Cerebellar nuclear complex (tissue), 1 donor: ENCODE measurements at places on chromosomes 11 and 22.

GRCh38 chr11:112715056-112715455 is 246.2 kb upstream of the NCAM1 start:
- no peak for DNase-seq

DNA sequence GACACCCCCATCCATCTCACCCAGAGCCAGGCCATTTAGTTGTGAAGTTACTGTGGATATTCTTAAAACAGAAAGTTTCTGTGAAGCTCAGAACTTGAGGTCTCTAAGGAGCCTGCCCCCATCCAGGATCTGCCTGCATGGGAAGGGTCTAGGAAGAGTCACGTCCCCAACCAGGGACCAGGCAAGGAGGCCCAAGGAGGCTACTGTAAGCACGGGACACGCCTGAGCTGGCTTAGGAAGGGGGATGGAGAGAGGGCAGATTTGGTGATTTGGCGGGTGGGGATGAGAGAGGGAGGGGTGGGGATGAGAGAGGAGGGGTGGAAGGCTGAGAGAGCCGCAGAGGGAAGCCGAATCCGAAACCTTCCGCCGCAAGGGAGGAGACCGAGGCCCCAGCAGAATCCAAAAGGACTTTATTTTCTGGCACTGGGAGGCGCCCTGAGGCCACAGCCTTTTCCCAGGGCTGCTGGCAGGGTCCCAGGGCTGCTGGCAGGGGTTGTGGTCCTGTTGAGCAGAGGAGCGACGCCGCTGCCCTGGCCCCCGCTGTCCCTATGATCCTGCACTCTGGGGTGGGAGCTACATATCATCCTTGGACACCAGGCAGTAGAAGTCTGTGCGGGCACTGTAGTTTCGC is 9.4 kb downstream of the SIGIRR start:
- no peak for DNase-seq

DNA sequence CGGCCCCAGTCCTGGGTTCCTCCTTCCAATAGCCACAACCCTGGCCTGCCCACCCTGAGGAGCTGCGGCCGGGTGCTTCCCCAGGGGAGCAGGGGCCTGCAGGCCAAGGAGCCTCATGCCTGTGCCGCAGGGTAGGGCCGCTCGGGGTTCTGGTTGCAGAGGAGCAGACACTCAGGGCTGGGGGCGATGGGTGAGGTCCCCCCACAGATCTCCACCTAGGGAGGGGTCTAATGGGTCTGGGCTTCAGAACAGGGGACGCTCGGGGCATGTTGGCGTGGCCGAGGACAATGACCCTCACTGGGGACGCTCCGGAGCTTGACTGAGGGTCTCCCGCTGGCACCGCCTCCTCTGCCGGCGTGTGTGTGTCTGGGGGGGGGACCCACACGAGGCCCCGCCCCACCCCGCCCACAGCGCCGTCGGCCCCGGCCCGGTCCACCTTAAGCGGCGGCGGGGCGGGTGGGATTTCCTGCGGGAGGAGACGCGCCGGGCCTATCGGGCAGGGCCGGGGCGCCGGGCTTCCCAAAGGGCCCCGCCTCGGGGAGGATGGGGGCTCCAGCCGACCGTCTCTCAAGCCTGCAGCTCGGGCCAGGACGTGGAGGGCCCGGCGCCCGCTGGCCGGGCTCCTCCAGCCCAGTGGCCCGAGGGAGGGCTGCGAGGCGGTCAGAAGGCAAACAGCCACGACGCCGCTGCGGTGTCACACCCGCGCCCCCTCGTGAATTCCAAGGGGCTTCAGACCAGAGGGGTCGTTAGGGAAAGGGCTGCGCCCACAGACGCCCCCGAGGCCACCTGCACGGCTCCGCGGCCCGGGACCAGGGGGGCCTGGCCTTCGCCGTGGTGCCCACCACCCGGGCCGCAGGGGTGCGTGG is 640 bp upstream of the ZDHHC8 start:
- no peak for DNase-seq

DNA sequence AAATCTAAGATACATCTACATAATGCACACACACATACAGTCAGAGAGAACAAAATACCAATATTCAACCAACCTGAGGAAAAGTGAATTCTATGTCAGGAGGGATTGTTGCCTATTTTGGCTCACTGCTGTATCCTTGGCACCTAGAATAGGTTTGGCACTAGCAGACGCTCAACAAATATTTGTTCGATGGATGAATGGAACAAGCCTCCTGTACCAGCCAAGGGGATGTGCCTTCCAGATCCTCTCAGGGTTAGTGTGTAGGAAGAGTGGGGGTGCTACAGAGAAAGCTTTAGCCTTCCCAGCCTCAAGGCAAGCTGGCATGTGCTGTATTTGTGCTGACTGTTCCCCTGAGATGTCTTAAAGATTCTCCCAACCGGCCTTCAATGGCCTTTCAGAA is 23.3 kb upstream of the POU2AF1 start:
- DNase-seq: no peak

DNA sequence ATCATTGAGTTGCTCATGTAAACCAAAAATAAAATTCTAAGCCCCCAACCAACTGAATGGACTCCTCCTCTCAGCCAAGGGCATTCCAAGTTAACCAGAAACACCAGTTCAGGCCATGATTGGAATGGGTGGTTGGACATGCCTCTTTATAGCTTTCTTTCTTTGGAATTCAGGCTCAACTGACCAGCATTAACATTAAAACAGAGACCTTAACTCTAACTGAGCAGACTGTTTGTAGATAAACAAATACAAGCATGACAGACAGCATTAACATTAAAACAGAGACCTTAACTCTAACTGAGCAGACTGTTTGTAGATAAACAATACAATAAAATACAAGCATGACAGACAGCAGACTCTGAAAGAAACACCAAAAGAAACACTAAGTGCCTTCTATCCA is 278.2 kb downstream of the DLG2 start:
- no peak for DNase-seq

DNA sequence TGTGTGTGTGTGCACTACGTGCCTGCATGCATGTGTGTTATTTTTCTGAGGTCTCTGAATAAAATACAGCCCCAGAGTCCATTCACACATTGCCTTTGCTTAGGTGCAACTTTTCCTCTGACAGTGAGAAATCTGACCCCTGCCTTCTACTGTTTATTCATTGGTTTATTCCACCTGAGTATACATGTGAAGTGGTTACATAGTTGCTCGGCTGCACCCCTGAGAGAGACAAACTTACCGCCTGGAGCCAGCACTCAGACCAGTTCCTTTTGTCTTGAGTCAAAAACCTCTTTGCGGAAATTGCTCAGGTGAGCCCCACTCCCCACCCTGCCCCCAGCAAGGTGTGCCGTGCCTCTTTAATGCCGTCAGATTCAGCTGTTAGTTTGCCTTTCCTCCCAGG is 363.6 kb downstream of the BRD1 start:
- no peak for DNase-seq

GRCh38 chr22:23267226-23268043 is 87.1 kb downstream of the BCR start:
- DNase-seq: no peak

- no peak for DNase-seq
Observed at GRCh38 chr11:16612566-16613261, 125.7 kb upstream of the C11orf58 start.

DNA sequence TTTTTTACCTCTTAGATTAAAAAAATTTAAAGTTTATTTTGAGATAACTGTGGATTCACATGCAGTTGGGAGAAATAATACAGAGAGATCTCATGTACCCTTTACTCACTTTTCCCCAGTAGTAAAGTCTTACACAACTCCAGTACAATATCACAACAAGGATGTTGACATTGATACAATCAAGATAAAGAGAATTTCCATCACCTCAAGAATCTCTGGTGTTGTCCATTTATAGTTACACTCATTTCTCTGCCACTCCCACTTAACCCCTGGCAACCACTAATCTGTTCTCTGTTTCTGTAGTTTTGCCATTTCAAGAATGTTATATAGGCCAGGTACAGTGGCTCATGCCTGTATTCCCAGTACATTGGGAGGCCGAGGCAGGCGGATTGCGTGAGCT is 10.5 kb upstream of the ZBED5 start:
- DNase-seq: no peak

- DNase-seq: no peak
Observed at GRCh38 chr11:8317159-8317558, 53.5 kb upstream of the LMO1 start.

GRCh38 chr11:796565-797295 is 1.4 kb downstream of the SLC25A22 start:
- DNase-seq: no peak

- no peak for DNase-seq
Observed at GRCh38 chr11:86743223-86744118, 56.9 kb upstream of the PRSS23 start.

GRCh38 chr11:119051440-119052162 is 5.4 kb downstream of the HYOU1 start:
- no peak for DNase-seq

- no peak for DNase-seq
Observed at GRCh38 chr11:75421902-75422247, 11.1 kb downstream of the KLHL35 start.

DNA sequence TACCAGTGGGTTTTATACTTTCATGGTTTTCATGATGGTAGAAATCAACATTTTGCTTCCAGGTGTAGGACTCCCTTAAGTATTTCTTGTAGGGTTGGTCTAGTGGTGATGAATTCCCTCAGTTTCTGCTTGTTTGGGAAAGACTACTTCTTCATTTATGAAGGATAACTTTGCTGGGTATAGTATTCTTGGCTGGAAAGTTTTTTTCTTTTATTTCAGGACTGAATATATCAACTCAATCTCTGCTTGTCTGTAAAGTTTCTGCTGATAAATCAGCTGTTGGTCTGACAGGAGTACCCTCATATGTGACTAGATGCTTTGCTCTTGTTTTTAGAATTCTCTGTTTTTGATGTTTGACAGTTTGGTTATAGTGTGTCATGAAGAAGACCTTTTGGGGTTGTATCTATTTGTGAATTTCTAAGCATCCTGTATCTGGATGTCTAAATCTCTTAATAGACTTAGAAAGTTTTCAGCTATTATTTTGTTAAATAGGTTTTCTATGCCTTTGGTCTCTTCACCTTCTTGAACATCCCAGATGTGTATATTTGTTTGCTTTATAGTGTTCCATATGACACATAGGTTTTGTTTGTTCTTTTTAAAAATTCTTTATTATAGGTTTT is 95.9 kb downstream of the ENTHD1 start:
- no peak for DNase-seq

- DNase-seq: no peak
Observed at GRCh38 chr11:130636722-130637464, 188.4 kb downstream of the ADAMTS15 start.

GRCh38 chr11:114384487-114384886 is 15.8 kb downstream of the C11orf71 start:
- no peak for DNase-seq

- DNase-seq: no peak
Observed at GRCh38 chr11:22567759-22568158, 57.9 kb downstream of the FANCF start.

DNA sequence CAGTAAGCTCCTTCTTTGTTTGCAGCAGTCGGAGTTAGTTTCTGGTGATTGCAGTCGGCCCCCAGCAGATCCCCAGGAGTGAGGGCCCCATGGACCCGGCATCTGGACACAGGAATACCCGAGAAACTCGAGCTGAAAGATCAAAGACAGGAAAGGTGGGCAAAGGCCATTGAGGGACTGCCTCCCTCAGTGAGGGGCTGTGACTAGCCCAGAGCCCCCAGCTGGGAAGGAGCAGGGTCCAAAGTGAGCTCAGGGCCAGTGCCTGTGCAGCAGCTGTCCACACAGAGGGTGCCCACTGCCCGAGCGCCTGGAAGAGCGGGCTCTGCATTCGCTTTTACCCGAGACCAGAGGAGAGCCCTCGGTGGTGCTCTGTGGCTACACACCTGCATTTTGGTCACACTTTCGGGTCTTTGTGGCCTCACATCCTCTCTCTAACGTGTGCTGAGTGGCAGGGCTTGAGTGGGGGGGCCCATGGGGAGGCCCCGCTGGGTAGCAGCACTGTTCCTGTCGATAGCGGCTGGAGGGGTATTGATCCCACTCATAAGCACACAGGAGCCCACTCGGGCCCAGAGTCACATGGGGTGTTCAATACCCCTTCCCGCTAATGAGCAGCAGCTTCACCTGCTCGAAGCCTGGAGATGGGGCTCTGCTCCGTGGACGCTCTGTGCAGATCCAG is 532.9 kb downstream of the TBC1D22A start:
- no peak for DNase-seq

GRCh38 chr11:73576185-73576614 is 21.7 kb downstream of the FAM168A start:
- DNase-seq: no peak

GRCh38 chr22:32579529-32580220 is 105.1 kb downstream of the FBXO7 start:
- no peak for DNase-seq

GRCh38 chr11:29343465-29344333 is 673.1 kb downstream of the KCNA4 start:
- no peak for DNase-seq

DNA sequence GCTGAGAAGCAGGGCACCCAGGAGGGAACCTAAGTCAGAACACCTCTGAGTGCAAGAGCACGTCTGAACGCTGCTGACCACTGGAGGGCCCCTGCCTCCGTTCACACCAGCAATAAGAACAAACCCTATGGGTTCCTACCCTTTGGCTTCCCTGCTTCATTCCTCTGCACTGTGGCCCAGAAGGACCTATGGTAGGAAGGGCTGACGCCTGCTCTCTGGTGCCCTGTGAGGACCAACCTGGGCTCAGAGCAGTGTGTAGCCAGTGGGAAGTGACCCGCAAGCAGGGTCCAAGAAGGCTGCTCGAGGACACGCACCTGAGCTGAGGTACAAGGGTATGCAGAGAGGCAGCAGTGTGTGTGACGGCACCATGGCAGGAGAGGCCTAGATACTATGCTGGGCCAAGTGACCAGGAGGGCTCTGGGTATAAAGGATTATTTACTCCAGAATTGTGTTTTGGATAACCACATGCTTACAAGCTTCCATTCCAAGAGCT is 68.8 kb upstream of the CLTCL1 start:
- no peak for DNase-seq

- no peak for DNase-seq
Observed at GRCh38 chr11:73040046-73040445, 102.1 kb downstream of the FCHSD2 start.

DNA sequence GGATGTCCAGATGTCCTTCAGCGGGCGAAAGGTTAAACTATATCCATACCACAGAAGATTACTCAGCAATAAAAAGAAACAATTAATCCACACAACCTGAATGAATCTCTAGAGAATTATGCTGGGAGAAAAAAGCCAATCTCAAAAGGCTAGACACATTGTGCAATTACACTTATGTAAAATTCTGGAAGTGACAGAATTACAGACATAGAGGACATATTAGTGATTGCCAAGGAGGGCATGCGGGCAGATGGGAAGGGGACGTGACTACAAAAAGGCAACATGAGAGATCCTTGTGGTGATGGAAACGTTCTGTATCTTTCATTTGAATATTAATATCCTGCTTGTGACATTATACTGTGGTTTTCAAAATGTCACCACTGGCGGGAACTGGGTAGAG is 103.5 kb upstream of the BMAL1 start:
- DNase-seq: no peak

DNA sequence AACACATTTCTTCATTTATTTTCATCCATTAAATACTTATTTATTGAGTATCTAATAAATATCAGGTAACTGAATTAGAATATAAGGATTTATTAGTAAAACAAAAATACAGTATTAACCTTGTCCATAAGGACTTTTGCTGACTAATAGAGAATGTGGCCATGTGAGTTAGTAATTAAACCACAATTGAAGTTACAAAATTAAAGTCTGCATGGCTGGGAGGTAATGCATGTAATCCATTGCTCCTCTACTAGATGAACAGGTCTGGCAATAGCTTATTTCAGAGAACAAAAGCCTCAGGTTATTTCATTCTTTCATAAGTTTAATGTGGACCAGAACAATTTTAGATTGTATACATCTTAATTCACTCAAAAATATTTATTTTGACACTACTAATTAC is 9.9 kb upstream of the CARD18 start:
- DNase-seq: no peak
